Activated CD8-positive, alpha-beta T cell treated with anti-CD3 and anti-CD28 coated beads for 36 hours (primary cell): ENCODE measurements at places on chromosomes 6 and 20. TPM values are rescaled to one million over a fixed set of nuclear protein-coding genes. Genes with fewer than 3 reads are reported as not detected.

TP53TG5 gene
- 0.29 TPM for total RNA-seq

PLN gene
- total RNA-seq = not detected

CDK5RAP1 gene
- 38.2 TPM for total RNA-seq

C6orf15 gene
- not detected for total RNA-seq

BTN1A1 gene
- total RNA-seq = 0.11 TPM

WFDC12 gene
- not detected for total RNA-seq

SAMD5 gene
- total RNA-seq = not detected

TINAG gene
- total RNA-seq = not detected

OR12D3 gene
- not detected for total RNA-seq

SLC22A7 gene
- total RNA-seq = not detected

ACTL10 gene
- total RNA-seq = 2.4 TPM

ATG5 gene
- total RNA-seq = 31.2 TPM

FOXA2 gene
- not detected for total RNA-seq

MUCL3 gene
- total RNA-seq = not detected

SYNJ2 gene
- 27.7 TPM for total RNA-seq

NT5DC1 gene
- total RNA-seq = 47.8 TPM

ZC3H12D gene
- 39.0 TPM for total RNA-seq

MRAP2 gene
- not detected for total RNA-seq

DSTN gene
- 56.4 TPM for total RNA-seq

XKR7 gene
- not detected for total RNA-seq

CGAS gene
- 21.1 TPM for total RNA-seq

ADTRP gene
- total RNA-seq = 20.0 TPM

UNC93A gene
- total RNA-seq = not detected

SIGLEC1 gene
- not detected for total RNA-seq

SLC22A23 gene
- total RNA-seq = 0.16 TPM

DCDC2 gene
- not detected for total RNA-seq
